Stimulated activated CD4-positive, alpha-beta T cell treated with anti-CD3 and anti-CD28 coated beads, Interleukin-1b, Interleukin-23, amount 100 ng/mL, for 4 hours (primary cell): ENCODE measurements at places on chromosomes 5 and 9.

GRCh38 chr5:150278916-150279315 is 10.7 kb downstream of the CAMK2A start:
- DNase-seq: no peak

- DNase-seq: no peak
Measured at GRCh38 chr5:123549256-123549904, 37.4 kb downstream of the CSNK1G3 start.

GRCh38 chr9:16450578-16450977 is 419.9 kb downstream of the BNC2 start:
- DNase-seq: no peak

- DNase-seq: no peak
Measured at GRCh38 chr5:161740433-161740832, 54.9 kb downstream of the GABRA6 start.

GRCh38 chr9:21322911-21323461 is 12.2 kb downstream of the KLHL9 start:
- no peak for DNase-seq

GRCh38 chr9:12773562-12773961 is 1.3 kb upstream of the LURAP1L start:
- DNase-seq: no peak

GRCh38 chr9:28547527-28547926 is 974.2 kb upstream of the C9orf72 start:
- no peak for DNase-seq

GRCh38 chr5:56688402-56688801 is 126.9 kb upstream of the MAP3K1 start:
- no peak for DNase-seq
